ENCODE measurements at places on chromosomes 16 and 17. TPM values are rescaled to one million over a fixed set of nuclear protein-coding genes. Genes with fewer than 3 reads are reported as not detected.

- DNase-seq, result no peak
Observed at GRCh38 chr17:28720247-28720996, 637 bp downstream of the RPL23A start.

DNA sequence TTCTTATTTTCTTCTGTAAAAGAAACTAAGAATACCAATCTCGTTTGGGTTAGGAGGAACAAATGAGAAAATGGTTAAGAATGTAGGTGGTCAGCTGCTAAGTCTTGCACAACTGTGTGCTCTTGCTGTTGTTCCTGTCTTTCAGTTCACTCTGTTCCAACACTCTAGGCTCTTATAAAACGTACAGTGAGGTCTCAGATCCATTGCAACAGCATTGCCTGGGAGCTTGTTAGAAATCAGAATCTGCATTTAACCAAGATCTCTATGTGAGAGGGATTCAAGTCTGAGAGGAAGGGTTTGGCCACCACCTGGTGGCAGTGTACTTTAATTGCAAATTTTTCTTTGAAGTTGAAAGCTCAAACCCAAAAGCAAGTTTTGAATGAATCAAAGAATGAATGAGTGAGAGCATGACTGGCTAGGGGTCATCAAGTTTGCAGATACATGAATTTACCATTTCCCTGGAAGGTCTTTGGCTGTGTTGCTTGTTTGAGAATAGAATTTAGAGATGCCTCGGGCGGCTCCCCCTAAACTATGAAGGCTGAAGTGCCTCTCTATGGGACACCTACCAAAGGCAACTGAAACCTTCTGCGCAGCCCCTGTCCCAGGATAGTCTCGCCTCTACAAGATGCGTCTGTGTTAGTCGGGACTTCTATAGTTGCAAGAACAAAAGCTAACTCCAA is 2.5 kb downstream of the ALOX15B start:
- DNase-seq, result no peak

- DNase-seq, result no peak
Observed at GRCh38 chr16:15545544-15545943, 97.4 kb downstream of the MARF1 start.

GRCh38 chr17:39750131-39751015 is 12.6 kb downstream of the GRB7 start:
- no peak for DNase-seq

DNA sequence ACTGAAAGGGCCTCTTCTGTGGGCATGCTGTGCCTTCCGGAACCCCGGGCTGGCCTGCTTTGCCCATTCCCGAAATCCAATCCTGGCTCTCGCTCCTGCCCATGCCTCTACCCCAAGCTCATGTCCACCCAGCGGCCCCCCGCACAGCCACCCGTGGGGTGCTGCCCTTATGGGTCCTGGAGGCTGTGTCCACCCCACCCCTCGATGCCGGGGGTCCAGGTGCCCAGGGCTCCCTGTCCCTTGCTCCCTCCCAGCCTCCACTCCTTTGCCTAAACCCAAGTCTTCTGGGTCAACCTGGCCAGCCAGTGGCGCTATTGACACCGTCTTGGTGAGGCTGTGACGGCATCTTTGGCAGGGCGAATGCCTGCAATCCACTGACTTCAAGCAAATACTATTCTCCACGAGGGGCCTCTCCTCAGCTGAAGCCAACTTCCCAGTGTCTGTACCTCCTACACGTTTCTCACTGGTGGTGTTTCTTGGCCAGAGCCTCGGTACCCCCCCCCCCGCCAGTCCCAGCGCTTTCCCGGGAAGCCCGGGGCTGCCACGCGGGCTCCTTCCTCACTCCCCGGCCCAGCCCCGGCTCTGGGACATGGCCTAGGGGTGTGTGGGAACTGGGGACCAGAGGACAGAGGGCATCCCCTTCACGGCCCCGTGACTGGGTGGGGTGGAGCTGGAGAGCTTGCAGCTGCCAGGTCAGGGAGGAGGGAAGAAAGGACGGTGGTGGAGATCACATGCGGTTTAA is 12.2 kb upstream of the DUS1L start:
- no peak for DNase-seq

GRCh38 chr17:43936434-43936833 is 5.8 kb downstream of the PPY start:
- DNase-seq, result no peak

- DNase-seq, result no peak
Observed at GRCh38 chr17:38867179-38867967, 2.5 kb upstream of the LASP1 start.

- DNase-seq, result no peak
Observed at GRCh38 chr17:11836508-11836907, 160.8 kb downstream of the ZNF18 start.

DNA sequence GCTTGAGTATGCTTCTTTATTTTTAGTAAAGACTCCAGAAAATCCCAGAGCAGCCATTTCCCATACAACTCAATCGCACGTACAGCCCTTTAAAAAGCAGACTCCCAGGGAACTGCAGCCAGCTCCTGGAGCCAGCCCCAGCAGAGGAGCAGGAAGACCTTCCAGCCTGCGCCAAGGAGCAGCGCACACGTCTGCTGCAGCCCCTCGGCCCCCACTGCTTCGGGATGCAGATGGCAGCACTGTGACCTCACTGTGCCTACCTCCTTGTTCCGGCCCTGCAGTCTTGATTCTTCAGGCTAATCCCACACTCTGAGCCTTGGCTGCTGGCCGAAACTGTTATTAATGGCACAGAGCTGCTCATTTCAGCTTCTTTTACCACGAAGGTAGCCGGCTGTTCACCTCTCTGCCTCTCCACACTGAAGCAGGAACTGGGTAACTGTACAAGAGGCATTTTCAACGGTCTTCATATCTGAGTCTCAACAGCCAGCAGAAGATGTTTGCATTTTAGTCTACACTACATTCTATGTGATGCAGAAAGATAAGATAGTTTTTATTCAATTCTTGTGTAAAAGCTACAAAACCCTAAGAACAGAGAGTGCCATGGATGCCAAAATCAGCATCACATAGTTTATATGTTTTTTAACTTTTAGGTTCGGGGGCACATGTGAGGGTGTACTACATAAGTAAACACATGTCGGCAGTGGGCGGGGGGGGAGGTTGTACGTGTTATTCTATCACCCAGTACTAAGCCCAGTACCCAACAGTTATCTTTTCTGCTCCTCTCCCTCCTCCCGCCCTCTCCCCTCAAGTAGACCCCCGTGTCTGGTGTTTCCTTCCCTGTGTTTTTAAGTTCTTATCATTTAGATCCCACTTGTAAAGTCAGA is 130.9 kb downstream of the ANKRD11 start:
- DNase-seq, result no peak

DNA sequence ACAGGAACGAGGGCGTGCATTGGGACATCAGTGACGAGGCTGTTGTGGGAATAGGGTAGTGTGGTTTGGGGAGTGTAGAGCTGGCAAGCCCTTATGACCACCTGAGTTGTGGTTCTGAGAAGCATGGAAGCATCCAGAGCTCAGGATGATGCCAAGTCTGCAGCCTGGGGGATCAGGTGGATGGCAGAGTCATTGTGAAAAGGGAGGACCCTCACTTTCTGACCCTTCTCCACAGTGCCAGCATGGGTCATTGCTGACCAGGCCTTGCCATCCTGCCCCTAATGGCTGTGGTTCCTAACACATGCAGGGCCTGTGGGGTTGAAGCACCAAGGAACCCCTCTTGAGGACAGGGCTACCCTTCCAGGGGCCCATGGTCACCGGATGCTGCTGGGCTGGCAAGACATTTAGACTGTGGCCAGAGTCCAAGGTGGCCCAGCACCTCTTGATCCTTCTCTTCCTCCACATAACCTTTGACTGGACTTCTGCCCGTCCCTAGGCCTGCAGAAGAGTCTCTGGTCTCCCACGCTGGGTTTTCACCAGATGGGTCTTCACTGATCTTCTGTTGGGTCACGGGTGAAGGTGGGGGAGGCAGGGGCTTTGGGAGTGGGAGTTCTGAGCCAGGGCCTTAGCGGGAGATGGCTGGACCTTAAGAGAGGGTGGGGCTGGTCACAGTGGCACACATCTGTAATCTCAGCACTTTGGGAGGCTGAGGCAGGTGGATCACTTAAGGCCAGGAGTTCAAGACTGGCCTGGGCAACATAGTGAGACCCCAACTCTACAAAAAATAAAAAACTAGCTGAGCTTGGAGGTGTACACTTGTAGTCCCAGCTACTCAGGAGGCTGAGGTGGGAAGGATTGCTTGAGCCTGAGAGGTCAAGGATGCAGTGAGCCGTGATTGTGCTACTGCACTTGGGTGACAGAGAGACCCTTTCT is 2.0 kb upstream of the PLA2G15 start:
- DNase-seq, result no peak

DNA sequence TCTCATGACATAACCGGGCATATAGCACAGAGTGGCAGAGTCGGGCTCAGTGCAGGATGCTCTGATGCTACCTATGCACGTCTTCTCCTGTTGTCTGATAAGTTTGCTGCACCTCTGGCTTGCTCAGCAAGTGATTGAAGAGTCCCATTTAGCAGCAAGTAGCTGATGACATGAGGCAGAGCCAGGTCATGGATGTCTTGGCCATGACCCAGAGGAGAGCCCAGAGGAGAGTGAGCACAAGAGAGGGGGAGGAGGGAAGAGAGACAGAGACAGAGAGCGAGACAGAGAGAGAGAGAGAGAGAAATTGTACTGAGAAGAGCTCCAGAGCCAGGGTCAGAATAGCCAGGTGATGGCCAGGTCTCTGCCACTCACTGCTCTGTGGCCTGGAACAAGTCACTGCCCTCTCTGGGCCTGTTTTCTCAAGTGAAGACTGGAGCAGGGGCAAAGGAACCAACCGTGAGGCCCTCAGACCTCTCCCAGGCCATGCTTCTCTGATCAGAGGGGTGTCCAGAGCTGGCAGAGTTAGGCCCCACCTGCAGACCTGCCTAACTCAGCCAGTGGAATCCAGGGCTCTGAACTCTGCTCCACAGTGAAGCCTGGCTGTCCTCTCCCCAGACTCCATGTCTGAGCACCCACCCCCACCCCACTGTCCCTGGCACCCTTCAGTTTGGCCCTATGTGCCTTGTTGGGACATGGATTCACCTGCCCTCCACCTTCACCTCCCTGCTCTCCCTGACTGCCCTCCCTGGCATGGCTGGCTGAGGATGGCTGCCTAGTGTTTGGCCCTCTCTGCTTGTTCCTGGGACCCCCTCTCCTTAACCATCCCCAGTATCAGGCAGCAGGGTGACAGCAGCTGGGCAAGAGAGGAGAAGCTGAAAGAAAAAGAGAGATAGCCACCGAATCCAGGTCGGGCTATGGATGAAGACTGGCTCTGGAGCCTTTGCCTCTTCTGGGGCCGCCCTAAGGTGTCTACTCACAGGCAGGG is 4.3 kb upstream of the KRT35 start:
- DNase-seq, result no peak

DNA sequence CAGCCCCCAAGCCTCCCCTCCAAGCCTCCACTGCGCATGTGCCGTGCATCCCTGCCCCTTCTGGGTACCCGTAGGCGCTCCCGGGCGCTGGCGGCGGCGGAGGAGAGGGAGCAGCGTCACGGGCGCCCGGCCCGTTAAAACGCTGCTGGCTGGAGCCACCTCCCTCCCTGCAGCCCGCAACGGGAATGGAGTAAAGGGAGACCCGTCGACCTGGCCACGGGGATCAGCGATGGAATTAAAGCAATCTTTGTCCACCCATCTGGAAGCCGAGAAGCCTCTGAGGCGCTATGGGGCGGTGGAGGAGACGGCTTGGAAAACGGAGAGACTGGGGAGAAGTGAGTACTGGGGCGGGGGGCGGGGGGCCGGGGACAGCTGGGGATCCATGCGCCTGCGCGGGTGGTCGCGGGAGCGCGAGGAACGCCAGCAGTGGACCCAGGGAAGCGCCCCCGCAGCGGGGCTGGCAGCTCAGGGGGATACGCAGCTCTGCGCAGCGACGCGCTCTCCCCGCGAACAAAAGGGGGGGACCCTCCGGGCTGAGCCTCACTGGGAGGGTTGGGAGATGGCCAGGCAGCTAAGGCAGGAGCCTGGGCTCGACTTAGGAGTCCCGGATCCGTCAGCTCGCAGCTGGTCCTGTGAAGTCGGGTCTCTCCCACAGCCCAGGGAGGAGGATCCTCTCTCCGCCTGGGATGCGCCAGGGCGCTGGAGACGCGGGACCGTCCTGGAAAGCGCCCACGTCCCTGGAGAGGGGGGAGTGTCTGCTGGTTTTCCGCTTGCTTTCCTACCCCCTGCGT is at the start of gene BMERB1:
TSS of gene BMERB1 (plus strand) at position 164 of the 791 bp plus-strand sequence. CDS start at position 230, 66 bp downstream.
- peak; percentile 75 for DNase-seq

DNA sequence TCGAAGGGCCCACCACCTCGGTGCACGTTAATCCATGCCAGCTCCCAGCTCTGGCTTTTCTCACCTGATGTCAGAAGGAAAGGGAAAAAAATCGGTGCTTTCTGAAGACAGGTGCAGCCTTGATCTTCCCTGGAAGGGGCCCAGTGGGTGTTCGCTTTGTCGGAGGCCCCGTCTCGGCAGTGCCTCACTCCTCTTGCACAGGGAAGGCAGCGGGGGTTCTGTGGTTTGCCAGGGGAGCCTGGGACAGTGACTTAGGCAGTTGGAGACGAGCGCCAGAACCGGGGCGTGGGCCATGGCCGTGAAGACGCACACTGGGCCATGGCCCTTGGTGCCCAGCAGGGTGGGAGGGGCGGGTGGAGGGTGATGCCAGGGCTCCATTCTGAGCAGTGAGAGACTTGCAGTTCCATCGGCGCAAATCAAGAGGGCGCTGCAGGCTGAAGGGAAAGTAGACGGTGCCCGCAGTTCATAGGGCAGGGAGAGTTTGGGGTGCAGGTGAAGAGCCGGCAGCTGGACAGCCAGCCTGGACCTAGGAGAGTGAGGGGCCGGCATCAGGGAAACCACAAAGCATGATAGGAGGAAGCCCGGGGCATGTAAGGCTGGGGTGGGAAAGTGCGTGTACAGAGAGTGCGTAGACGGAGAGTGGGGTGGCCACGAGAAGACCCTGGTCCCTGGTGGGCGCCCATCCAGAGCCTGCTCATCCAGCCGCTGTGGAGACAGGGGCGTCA is 101.3 kb upstream of the CHMP6 start:
- DNase-seq, result no peak

DNA sequence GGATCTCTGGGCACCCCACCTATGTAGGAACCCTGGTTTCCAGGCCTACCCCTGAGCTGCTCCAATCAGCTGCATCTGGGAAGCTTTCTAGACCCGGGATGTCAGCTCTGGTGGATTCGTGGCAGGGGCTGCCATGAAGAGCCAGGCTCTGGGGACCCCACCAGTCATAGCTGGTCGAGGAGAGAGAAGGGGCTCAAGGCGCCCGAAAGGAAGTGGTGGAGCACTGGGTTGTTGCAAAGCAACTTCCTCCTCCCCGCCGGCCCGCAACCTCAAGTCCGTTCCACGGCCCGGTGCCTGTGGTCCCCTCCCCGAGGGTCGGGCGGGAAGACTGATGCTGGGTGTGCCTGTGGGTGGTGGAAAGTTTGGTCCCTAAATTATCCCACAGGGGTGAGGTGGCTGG is 10.2 kb downstream of the TBKBP1 start:
- no peak for DNase-seq

GRCh38 chr17:76262732-76263344 is 2.3 kb upstream of the UBALD2 start:
- DNase-seq, result no peak

DNA sequence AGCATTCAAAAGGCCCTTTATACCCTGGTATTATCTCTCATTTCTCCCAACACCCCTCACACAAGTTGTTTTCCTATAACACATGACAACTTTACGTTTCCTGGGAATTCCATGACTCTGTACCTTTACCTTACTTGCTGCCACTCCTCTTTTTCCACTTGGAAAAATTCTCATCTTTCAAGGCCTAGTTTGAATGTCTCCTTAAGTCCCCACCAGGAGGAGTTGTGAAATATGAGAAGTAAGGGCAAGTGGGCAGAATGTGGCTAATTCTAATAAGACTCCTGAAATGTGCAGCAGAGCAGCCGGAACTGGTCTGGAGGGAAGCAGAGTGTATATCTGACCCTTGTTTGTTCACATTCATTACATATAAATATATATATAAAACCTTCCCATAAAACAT is 39.7 kb downstream of the BRCA1 start:
- DNase-seq, result peak; percentile 41

PLCG2 gene
- 64.1 TPM for polyA plus RNA-seq

CHRNE gene
- polyA plus RNA-seq, result 1.2 TPM

ATP1B2 gene
- 20.5 TPM for polyA plus RNA-seq

PLA2G10 gene
- polyA plus RNA-seq, result 0.88 TPM

SULT1A4 gene
- 28.7 TPM for polyA plus RNA-seq

Data from left kidney (tissue), 8 donors.